ENCODE measurements at places on chromosomes 6 and 20. TPM values are rescaled to one million over a fixed set of nuclear protein-coding genes. Genes with fewer than 3 reads are reported as not detected.

DNA sequence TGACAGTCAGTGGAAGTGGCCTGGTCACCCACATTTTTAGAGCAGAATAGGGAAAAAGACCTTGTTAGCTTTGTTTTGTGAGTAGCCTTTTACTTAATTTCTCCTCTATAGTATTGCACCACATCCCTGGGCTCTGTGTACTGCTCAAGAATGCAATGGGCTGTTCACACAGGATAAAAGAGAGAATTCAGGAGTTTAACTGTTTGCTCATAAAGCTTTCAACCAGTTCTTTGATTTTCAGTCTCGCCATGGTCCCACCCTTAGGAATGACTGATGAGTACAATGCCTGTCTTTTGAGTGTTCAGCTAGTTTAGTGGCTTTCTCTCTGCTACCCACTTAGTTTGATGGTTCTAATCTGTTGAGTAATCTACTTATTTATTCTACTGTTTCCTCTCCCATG is 129.7 kb downstream of the PLG start:
- no peaks in the 10 kb centered on the region for H3K27me3 ChIP-seq
- H3K4me3 ChIP-seq: no peak overlapping the region
- DNase-seq: no peak
- H3K27ac ChIP-seq: no peak overlapping the region

Gene RGL2
- 5.8 TPM for polyA plus RNA-seq

GRCh38 chr6:42136508-42137193 is 5.8 kb downstream of the C6orf132 start:
- H3K4me1 ChIP-seq: no peaks in the 10 kb centered on the region
- H3K27me3 ChIP-seq: peaks cover 5% of the 10 kb centered on the region
- no peak overlapping the region for H3K4me3 ChIP-seq
- H3K27ac ChIP-seq: no peak overlapping the region

- no peaks in the 10 kb centered on the region for H3K4me1 ChIP-seq
- H3K4me3 ChIP-seq: no peak overlapping the region
- no peak overlapping the region for H3K27ac ChIP-seq
- no peaks in the 10 kb centered on the region for H3K27me3 ChIP-seq
Measured at GRCh38 chr6:25038999-25039398, 103.2 kb upstream of the RIPOR2 start.

DNA sequence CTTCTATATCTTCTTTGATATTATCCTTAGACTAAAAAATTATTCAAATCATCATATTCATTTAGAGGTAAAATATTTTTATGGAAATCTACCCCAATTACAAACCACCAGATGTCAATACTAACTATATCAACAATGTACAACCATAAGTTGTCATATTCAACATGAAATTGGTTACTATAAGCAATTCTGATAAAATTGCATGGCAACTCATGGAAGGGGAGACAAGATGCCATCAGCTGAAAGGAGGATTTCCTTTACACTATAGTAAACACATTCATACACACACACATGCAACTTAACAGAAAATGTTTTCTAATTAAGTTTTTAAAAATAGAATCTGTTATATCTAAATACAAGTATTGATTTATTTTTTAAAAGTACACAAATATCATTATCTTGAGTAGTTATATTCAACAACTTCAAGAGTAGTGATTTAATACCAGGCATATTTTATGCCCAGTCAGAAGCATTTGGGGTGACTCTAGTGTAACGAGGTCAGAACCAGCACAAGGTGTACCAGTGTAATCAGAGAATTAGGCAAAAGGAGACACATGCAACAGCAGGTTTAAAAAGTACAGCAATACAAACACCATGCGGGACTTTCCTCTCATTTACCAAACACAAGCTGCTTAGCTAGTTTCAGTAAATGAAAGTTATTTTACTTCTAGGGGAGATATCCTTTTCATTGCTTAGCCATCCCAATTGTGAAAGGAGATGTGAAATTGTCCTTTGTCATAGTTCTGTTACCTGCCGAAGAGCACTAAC is 1.0 kb downstream of the FILIP1 start:
- H3K27ac ChIP-seq: peak overlapping the region; percentile 93
- H3K4me3 ChIP-seq: peak overlapping the region; percentile 63

Gene BCAS1
- 154 TPM for polyA plus RNA-seq

- no peaks in the 10 kb centered on the region for H3K36me3 ChIP-seq
- H3K27ac ChIP-seq: no peak overlapping the region
- no peak overlapping the region for H3K4me3 ChIP-seq
- no peaks in the 10 kb centered on the region for H3K27me3 ChIP-seq
- DNase-seq: no peak
- no peaks in the 10 kb centered on the region for H3K4me1 ChIP-seq
Measured at GRCh38 chr6:114024746-114025145, 53.8 kb upstream of the HDAC2 start.

Gene UBE2V1
- 91.3 TPM for polyA plus RNA-seq

- H3K27me3 ChIP-seq: no peaks in the 10 kb centered on the region
- no peak overlapping the region for H3K4me3 ChIP-seq
- no peak overlapping the region for H3K27ac ChIP-seq
Measured at GRCh38 chr6:46473881-46474280, 17.4 kb downstream of the RCAN2 start.

GRCh38 chr20:30502670-30503069 is 754.8 kb upstream of the DEFB115 start:
- H3K36me3 ChIP-seq: no peaks in the 10 kb centered on the region
- H3K4me1 ChIP-seq: no peaks in the 10 kb centered on the region
- H3K27me3 ChIP-seq: no peaks in the 10 kb centered on the region
- DNase-seq: no peak
- no peak overlapping the region for H3K27ac ChIP-seq

Gene DDR1
- polyA plus RNA-seq: 25.7 TPM

GRCh38 chr6:149906405-149906804 is 8.5 kb upstream of the RAET1E start:
- H3K36me3 ChIP-seq: no peaks in the 10 kb centered on the region
- no peak for DNase-seq
- H3K4me1 ChIP-seq: no peaks in the 10 kb centered on the region
- no peak overlapping the region for H3K27ac ChIP-seq
- no peak overlapping the region for H3K4me3 ChIP-seq
- no peaks in the 10 kb centered on the region for H3K27me3 ChIP-seq

DNA sequence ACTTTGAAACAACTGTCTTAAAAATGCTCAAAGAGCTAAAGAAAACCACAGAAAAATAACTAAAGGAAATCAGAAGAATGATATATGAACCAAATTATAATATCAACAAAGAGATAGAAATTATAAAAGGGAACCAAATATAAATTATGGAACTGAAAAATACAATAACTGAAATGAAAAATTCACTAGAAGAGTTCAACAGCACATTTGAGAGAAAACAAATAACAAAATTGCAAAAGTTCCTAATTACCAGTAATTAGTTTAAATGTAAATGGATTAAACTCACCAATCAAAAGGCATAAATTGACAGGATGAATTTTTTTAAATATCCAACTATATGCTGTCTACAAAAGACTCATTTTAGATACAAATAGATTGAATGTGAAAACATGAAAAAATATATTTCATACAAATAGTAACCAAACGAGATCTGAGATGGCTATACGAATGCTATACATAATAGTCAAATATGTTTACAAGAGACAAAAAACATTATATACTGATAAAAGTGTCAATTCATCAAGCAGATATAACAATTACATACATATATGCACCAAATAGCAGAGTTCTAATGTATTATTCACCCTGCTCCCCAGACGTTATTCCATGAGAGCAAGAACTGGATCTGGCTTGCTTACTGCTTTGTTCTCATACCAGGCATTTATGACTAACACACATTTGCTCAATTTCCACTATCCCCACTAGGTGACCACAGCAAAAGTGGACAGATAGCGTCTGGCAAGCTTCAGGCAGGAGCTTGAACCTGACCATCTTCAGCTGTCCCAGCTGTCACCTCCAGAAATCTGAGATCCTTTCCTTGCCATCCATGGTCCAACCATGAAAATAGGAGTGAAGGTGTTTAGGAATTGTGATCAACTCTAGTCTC is 72.4 kb upstream of the SIRPA start:
- DNase-seq: no peak
- H3K36me3 ChIP-seq: no peaks in the 10 kb centered on the region
- H3K27ac ChIP-seq: no peak overlapping the region
- no peak overlapping the region for H3K4me3 ChIP-seq

All from sigmoid colon (tissue), 7 donors.